ENCODE measurements at places on chromosomes 13 and 19.

DNA sequence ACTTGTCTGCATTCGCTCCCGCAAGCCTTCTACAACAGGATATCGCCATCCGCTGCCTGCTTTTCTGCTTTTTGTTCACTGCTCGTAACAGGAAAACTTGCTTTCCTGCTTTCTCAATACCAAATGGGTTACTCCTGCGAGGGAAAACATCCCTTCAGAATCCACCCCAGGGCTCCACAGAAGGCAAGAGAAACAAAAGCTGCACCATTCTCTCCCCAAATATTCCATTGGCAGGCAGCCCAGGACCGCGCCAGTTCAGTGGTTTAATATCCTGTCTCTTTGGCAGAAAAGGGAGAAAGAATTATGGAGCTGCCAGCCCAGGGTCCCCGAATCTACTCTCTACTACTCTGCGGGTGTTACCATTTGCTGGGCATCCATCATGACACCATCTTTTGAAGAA is 84.7 kb upstream of the DOCK9 start:
- no peak for DNase-seq

DNA sequence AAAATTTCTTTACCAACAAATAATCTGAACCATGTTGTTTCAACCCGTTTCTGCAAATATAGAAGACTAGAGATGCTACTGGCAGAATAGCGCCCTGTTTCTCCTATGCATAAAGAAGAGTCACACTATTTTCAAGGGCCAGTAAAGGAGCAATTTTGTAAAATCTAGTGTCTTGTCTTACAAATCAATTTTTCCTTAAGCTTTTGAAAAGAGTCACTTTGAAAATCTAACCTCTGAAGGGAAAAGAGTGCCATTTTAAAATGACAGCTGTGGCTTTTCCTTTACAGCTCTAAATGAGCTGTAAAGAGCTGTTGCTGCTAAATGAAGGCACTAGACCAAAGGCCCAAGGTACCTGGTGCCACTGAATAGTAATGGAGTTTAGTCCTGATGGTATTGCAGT is 16.9 kb upstream of the GTF2F2 start:
- DNase-seq = no peak

- peak; percentile 87 for DNase-seq
These were observed 20.3 kb downstream of the MAST3 start for GRCh38 chr19:18117692-18118378.

- DNase-seq = no peak
These were observed 68.2 kb downstream of the OXGR1 start for GRCh38 chr13:96925916-96926628.

DNA sequence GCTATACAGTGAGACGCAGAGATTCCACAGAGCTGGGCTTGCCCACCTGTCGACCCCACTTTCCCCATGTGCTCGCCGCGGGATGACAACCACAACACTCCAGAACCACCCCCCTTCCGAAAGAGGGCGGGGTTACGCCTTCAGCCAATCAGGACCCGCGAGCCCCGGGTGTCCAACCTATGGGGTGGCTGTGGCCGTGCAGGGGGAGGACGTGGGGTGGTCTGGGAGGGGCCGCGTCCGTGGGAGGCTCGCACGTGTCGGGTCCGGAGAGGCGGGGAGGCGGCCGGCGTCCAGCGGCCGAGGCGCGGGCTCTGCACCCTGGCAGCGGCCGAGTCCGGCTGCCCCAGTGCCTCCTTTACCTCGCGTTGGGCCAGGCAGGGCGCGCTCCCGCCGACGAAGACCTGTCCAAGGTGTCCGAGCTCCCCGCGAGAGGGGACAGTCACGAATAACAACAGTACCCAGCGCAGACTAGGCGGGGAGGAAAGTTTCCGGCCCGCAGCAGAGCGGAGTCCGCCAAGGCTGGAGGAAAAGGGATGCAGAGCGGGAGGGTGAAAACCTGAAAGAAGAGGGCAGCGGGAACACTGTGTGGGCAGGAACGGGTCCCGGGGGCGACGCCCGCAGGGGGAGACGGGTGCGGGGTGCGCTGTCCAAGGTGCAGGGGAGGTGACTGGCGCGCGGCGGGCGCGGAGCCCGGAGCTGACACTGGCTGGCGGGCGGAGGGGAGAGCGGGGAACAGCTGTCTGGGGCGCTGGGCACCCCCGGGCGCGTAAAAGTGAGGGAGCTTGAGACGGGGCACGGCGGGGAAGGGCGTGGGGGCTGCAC is 911 bp downstream of the ENOX1 start:
- DNase-seq = no peak

DNA sequence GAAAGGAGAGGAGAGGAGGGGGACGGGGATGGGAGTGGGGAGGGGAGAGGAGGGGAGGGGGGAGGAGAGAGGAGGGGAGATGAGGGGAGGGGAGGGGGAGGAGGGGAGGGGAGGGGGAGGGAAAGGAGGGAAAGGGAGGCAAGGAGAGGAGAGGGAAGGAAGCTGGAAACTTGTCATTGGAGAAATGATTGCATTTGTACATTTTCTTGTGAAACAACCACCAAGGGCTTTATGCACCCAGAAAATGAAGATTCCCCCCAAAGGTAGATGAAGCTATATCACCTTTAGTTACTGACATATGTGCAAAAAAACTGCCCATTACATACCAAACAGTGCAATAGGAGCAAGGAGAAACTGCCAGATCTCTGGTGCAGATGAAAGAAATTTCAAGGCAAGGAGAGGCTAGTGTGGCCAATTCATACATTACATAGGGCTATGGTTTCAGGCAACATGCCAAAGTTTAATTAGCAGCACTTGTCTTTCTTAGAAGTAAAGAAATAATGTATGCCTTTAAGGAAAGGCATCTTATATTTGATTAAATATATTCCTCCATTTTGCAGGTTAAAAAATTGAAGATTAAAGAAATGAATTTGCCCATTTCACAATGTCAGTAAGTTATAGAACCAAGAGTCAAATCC is 49.5 kb upstream of the STK24 start:
- no peak for DNase-seq

- DNase-seq = no peak
These were observed 27.7 kb downstream of the EFNB2 start for GRCh38 chr13:106507560-106508274.

DNA sequence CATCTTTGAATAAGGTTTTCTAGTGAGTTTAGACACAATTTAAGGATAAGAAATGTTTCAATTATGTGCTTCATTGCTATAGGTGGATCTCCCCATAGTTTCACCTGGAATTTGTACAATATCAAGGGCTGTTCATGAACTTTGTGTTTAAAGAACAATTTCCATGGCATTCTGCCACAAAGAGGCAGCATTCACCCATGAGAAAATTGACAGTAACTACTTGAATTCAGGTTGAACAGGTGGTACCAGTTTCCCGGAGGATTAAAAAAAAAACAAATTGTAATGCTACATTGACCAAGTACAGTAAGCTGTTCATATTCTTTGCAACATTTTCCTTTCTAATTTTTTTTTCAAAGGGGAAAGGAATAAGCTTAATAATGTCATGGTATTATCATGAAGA is 9.1 kb downstream of the SLITRK5 start:
- no peak for DNase-seq

DNA sequence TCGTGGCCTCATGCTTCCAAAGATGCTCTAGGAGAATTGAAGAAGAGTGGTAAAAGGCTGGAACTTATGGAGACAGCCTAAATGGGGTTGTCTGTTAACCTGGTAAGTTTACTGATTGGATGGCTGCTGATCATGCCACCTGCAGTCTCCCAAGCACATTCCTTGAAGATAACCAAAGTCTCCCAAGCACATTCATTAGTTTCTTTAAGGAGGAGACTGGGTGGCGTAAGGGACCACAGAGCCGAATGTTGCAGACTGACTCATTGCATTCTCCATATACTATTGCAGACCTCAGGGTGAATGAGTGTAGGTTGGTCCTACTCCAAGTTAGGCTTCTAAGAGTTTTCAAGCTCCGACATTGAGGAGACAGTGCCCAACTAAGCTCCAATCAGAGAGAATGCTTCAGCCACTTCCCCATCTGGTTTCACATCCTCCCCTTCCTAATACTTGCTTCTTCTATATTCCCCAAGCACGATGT is at the start of gene IGFL3:
TSS of gene IGFL3 (minus strand) at position 51 of the 478 bp plus-strand sequence. CDS start at position 12, 39 bp downstream.
- no peak for DNase-seq

DNA sequence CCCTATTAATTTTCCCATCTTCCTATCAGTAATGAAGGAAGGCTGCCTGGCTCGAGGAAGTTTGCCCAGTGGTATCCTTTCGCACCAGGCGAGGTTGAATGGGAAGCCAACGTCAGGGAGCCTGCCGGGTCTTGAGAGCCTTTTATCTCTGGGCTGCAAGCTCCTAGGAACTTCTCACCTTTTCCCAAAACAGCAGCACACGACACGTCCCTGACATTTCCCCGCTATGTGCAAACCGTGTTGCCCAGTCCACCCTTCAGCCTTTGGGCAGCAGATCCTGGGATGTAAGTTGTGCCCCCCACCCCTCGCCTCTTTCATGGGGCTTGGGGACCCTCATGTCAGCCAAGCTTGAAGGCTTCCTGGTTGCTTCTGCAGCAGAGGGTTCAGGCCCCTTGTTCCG is 179.1 kb downstream of the ZNF536 start:
- no peak for DNase-seq

GRCh38 chr19:41771410-41771809 is 16.1 kb downstream of the CEACAM6 start:
- no peak for DNase-seq

DNA sequence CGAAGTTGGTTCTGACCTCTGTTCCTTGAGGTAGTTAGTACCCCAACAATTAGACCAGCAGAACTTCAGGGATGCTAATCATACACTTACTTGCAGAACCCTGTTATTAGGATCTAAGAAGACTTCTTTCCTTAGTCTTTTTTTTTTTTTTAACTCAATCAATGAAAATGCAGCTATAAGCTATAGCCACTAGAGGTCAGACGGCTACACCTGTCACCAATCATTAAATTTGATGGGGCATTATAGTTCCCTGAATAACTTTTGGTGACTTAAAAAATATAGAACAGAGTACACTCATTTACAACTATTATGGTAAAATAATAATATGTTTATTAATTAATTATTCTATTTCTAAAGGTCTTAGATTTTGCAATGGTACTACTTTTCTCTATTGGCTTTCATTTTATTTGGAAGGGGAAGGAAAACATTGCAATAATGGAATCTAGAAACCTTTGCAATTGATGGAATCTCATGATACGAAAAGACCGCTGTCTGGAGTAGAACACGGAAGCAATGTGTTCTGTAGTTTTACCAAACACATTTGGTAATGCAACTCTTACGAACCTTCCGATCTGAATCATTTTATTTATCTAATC is 483.2 kb downstream of the DIAPH3 start:
- no peak for DNase-seq

DNA sequence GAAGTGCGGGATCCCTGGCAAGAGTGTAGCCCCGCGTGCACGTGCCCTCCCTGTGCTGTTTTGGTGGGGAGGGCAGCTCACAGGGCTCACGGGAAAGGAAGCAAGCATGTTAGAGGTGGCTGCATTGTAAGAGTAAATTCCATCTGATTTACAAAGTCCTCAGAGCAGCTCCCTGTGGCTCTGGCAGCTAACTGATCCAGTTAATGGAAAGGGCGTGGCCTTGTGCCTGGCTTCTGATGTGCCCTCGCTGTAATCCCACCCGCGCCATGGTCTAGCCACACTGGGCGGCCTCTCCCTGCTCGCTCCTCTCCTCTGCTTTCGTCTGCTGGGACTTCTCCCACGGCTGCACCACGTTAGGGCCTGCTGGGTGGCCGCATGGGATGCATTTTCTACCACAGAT is 258.5 kb downstream of the FGF9 start:
- no peak for DNase-seq

DNA sequence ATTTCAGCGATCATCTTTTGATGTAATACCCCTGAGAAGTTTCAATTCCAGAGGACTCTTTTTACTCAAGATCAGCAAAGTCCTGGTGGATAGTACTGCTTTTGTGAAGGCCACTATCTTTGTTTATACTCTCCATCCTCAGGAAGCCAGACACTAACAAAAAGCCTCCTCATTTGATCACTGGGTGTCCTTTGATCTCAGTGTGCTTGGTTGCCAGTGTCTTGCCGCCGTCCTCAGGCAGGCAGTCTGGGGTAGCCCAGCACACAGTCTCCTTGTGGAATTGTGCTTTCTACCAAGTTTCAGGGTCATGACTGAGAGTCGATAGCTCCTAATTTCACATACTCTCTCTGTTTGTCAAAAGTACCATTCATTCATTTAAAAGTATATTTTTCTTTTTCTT is 762.2 kb downstream of the EFNB2 start:
- DNase-seq = no peak

DNA sequence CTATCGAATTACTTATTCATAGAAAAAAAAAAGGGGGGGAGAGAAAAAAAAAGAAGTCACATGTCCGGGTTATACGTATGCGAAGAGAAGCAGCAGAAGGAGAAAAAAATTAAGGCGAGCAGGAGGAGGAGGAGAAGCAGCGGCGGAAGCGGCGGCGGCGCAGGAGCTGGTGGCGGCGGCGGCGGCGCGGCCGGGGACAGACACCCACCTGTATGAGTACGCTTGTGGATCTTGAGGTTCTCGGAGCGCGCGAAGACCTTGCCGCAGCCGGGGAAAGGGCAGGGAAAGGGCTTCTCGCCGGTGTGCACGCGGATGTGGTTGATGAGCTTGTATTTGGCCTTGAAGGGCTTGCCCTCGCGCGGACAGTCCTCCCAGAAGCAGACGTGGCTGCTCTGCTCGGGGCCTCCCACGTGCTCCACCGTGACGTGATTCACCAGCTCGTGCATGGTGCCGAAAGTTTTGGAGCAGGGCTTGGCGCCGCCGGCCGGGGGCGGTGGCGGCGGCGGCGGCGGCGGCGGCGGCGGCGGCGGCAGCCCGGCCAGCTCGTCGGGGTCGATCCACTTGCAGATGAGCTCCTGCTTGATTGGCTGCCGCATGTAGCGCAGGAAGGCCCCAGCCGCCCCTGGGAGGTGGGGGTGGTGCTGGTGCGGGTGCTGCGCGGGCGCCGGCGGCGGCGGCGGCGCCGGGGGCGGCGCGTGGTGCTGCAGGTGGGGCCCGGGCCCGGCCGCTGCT is 1.5 kb downstream of the ZIC5 start:
- DNase-seq = no peak

DNA sequence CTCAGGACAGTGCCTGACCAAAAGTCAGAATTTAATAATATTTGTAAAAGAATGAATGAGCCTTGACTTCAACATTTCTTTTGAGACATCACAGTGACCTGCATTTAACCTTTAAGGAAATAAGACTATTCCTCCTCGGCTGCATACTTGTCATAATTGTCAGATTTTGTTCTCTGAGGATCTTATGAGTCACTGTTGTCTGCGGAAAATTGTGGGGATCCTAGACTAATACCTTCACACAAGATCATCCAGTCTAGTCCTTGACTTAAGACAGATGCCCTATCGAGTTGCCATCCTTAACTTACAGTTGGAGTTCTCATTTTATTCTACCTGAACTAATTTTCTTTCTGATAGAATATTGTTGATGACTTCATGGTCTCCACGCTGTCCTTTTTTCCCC is 198.4 kb downstream of the DLEU7 start:
- no peak for DNase-seq

DNA sequence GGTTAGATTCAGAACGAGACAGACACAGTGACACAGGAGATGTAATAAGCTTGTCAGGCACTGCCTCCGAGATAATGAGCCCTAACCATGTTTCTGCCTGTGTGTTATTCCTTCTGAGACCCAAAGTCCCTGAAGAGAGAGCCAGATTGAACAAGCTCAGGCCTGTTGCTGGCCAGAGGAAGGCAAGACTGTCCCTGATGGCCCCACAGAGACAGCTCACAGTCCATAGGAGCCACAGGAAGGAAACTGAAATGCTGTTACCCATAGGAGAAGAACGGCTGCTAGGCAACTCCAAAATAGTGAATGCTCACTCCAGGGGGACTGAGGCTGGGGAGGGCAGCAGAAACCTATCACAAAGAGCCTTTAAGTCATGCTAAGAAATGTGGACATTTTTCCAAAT is 31.8 kb upstream of the RFXAP start:
- DNase-seq = no peak

- no peak for DNase-seq
These were observed 40.9 kb downstream of the ZNF846 start for GRCh38 chr19:9727644-9728043.

GRCh38 chr13:20475927-20476691 is 49.5 kb downstream of the CRYL1 start:
- DNase-seq = peak; percentile 77

All from GDM1 (cell line).